Stimulated activated CD4-positive, alpha-beta T cell treated with anti-CD3 and anti-CD28 coated beads, TNF-alpha, amount 100 ng/mL, for 4 hours (primary cell): ENCODE measurements at places on chromosomes 1 and 21.

DNA sequence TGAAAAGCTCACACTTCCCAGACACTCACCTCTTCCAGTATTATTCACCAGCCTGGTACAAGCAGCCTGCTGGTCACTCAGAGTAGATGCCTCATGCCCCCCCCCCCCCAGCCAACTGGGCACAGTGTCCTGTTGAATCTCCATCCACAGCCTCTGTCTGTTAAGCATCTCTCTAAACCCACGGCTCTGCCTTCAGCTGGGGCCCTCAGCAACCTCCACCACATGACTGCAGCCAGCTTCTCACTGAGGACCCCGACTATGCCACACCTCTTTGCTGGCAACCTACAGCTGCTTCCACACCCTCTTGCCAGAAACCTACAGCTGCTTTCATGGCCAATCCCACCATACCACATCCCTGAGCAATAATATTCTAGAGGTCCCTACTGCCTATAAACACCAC is 113.1 kb downstream of the RHOU start:
- no peak for DNase-seq

GRCh38 chr1:178688244-178688643 is 36.8 kb upstream of the RALGPS2 start:
- no peak for DNase-seq

- DNase-seq = no peak
Measured at GRCh38 chr1:17586172-17586964, 46.9 kb downstream of the ARHGEF10L start.

GRCh38 chr1:1166642-1167397 is 6.9 kb upstream of the TTLL10 start:
- no peak for DNase-seq

GRCh38 chr1:40648928-40649591 is 16.4 kb downstream of the RIMS3 start:
- DNase-seq = no peak
